Eye (tissue), 1 donor: ENCODE measurements at places on chromosomes 5 and 9.
A peak's percentile ranks its signal among the peaks of the same experiment; 100 is the strongest.

DNA sequence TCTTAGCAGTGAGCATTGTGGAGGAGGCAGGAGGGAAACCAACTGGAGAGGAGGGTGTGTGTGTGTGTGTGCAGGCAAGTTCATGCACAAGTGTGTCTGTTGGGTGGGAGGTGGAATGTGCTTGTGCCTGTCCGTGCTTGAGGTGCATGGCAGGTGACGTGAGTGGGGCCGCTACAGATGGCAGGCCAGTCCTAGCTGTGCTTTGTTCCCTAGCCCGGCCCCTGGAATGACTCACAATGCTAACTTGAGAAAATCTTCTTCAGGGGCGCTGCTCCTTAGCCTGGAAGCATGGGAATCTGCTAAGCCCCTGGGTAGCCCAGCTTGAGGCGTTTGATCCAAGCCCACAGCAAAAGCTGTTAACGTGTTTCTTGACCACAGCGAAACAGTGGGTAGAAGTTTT lies 25.0 kb upstream of the DMRT2 start:
- no peak for DNase-seq

GRCh38 chr9:100098046-100098886 lies 534 bp downstream of the ERP44 start:
- DNase-seq: no peak

DNA sequence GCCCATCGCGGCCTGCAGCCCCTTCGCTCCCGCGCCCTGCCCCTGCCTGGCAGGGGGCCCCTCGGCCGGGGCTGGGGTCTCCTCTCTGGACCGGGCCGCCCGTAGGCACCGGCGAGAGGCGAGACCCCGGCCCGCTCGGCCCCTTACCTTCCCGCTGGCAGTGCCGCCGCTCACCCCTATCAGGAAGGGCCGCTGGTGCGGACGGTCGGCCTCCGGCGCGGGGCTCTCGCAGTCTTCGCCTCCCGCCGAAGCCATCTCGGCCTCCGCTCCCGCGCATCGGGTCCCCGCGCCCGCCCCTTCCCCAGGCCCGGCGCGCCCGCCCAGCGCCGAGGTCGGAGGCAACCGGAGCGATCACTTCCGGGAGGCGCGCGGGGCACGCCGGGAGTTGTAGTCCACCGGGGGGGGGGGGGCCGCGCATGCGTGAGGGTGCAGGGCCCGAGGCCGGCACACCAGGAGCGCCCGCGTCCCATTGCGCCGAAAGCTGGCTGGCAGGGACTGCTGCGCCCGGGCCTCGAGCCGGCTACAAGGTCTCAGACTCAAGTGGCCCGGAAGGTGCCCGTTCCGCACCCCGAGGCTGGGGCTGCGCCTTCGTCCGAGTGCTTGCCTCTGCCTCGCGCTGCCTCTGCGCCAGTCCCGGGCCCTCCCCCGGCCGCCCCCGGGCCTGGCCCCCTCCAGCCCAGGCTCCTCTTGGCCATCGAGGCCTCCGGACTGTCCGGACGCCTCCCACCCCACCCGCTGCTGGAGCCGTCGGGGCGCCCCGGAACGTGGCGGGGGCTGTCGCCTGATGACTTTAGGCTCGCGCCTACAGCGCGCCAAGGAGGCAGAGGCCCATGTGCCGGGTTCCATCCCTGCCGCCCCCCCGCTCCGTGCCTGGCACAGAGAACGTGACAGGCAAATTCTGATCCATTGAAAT lies at the start of gene UCK1:
Gene UCK1, minus strand, starts transcription at position 344 of the 913 bp plus-strand sequence. Its CDS starts 89 bp downstream, at position 255.
- DNase-seq: peak; percentile 95

DNA sequence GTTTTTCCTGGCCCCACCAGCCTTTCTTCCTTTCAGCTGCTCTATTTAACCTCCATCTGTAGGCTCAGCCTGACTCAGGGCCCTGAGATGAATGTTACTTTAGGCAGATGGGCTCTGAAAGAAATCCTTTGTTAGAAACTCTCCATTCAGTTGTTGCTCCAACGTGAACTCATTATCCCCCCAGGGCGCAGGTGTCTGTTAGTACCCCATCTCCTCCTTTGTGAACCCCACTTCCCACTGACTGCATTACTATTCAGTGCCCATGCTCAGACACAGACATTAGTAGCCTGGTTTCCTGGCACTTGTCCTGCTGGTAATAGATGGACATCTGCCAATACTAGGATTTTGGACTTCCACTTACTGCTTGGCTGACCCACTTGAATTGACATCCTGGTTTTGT lies 1271.6 kb downstream of the PTPRD start:
- peak; percentile 29 for DNase-seq

GRCh38 chr9:101707721-101708120 lies 30.7 kb downstream of the GRIN3A start:
- no peak for DNase-seq

DNA sequence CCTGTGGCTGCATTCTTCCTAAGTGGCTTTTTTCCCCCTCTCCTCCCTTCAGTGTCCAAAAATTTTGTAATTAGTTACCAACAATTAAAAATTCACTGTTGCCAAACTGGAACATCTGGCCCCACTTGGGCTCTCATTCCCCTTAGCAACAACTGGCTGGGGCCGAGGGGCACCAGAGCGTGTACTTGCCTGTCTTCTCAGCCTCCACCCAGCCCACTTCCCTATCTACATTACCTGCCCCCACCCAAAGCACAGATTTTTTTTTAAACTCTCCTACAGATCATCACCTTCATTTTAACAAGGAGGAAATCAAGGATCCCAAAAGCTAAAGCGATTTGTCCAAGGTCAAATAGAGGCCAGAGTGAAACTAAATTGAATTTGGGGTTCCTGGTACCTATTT lies 278.8 kb downstream of the EBF1 start:
- no peak for DNase-seq

GRCh38 chr5:137374110-137374714 lies 124.9 kb downstream of the SPOCK1 start:
- DNase-seq: peak; percentile 43

- no peak for DNase-seq
Measured at GRCh38 chr9:73152543-73152844, 829 bp downstream of the ANXA1 start.

DNA sequence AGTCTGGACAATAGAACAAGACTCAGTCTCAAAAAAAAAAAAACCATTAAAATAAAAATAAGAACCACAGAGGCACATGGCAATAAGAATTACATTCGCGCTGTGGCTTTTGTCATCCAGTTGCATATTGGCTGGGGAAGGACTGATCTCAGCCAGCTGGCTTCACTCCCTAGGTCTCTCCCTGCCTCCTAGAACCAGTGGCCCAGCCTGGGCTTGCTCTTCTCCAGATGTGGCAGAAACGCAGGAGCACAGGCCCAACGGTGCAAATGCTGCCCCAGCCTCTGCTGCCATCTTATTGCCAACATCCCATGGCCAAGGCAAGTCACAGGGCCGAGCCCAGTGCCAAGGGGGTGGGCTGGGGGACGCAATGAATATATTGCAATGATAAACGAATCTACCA lies 37.0 kb downstream of the NKX2-5 start:
- no peak for DNase-seq

GRCh38 chr9:37035648-37036370 lies 1.7 kb upstream of the PAX5 start:
- peak; percentile 82 for DNase-seq

DNA sequence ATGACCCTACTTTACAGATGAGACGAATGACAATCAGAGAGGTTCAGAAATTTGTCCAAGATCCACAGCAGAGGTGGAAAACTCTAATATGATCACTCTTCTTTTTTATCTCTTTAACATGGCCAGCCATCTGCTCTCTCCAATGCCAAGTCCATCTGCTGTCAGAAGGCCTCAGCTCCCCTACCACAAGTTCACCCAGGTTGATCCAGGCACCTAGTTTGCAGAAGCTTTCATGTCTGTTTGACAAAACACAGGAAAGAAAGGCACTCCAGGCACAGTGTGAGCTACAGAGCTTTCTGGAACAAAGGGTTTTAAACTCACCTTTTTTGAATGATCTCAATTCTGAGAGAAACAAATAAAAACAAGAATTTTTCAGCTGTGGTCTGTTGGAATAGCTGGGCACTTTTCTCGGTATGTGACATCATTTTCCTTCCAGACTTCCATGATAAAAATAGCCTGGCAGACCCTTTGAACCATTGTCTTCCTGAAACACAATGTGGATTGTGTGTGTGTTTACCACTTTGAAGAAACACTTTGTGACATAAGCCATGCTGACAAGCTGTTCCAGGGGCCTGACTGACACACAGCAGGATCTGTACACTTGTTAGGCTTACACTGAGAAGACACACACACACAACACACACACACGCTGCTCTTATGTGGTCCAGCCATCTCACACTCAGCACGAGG lies 214.3 kb downstream of the AGTPBP1 start:
- DNase-seq: peak; percentile 39
